ENCODE measurements at places on chromosomes 5 and 9. TPM values are rescaled to one million over a fixed set of nuclear protein-coding genes. Genes with fewer than 3 reads are reported as not detected.

The SPAAR gene
- 0.07 TPM for total RNA-seq

The ADAMTS12 gene
- under 0.01 TPM for total RNA-seq

The SH3TC2 gene
- 6.0 TPM for total RNA-seq

The RIMOC1 gene
- 28.4 TPM for total RNA-seq

The F2RL1 gene
- total RNA-seq, result 59.1 TPM

The C5orf46 gene
- total RNA-seq, result not detected

The EXOC3 gene
- 24.6 TPM for total RNA-seq

The TBC1D13 gene
- total RNA-seq, result 18.2 TPM

The AIF1L gene
- total RNA-seq, result 0.36 TPM

The SHC3 gene
- total RNA-seq, result under 0.01 TPM

The SPATA6L gene
- 2.7 TPM for total RNA-seq

The GRM6 gene
- total RNA-seq, result not detected

The ZDHHC11B gene
- 0.14 TPM for total RNA-seq

The C9 gene
- total RNA-seq, result not detected

The ACTBL2 gene
- total RNA-seq, result not detected

The LOX gene
- total RNA-seq, result 0.34 TPM

The ZNF883 gene
- 1.4 TPM for total RNA-seq

The FAT2 gene
- total RNA-seq, result 33.5 TPM

The KIAA1958 gene
- 2.7 TPM for total RNA-seq

The CCDC180 gene
- under 0.01 TPM for total RNA-seq

The PCDHGA6 gene
- total RNA-seq, result 1.1 TPM

The MYO10 gene
- 94.1 TPM for total RNA-seq
